ENCODE measurements at places on chromosomes 2 and 18. TPM values are rescaled to one million over a fixed set of nuclear protein-coding genes. Genes with fewer than 3 reads are reported as not detected.
A peak's percentile ranks its signal among the peaks of the same experiment; 100 is the strongest.

DNA sequence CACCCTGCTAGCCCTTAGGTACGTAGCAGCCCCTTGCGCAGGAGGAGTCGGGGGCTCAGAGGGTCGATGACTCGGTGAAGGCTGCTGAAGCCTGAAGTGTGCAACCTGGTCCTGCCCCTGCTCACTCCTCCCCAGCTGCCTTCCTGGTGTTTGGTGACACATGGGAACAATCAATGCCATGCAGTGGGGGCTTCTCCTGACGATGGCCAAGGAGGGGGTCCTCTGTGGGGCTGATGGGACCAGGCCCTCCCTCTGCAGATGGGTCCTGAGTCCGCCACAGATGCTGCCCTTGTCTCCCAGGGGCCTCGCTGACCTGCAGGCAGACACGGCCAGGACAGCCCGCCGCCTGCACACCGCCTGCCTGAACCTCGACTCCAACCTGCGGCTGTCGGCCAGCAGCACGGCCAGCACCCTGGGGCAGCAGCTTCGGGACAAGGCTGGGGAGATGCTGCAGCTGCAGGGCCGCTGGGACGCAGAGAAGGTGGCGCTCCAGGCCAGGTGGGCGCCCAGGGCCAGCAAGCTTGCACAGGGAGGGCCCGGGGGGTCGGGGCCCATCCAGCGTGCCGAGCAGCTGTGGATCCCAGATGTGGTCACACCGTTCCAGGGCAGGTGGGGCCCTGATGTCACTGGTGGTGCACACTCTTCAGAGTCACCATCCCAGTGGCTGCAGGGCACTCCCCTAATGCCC, 24.6 kb downstream of the CROCC2 start:
- DNase-seq = no peak
- H3K4me1 ChIP-seq = no peaks in the 10 kb centered on the region
- no peaks in the 10 kb centered on the region for H3K27me3 ChIP-seq
- no peaks in the 10 kb centered on the region for H3K36me3 ChIP-seq
- no peak overlapping the region for H3K4me3 ChIP-seq

DNA sequence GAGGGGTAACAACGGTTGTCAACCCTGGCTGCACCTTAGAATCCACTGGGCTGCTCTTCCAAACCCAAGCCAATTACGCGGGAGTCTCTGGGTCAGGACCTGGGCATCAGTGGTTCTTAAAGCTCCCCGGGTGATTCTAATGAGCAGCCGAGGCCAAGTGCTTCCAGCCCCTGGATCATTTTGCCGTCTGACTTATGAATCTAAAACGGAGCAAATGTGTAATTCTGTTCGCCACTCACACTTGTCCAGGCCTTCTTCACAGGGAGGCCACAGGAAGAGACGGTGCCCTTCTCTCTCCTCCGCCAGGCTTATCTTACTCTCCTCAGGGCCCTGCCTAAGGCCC, 78.5 kb downstream of the MCFD2 start:
- H3K4me1 ChIP-seq = no peaks in the 10 kb centered on the region
- no peak overlapping the region for H3K4me3 ChIP-seq
- no peak overlapping the region for H3K27ac ChIP-seq
- DNase-seq = no peak
- H3K27me3 ChIP-seq = no peaks in the 10 kb centered on the region

DNA sequence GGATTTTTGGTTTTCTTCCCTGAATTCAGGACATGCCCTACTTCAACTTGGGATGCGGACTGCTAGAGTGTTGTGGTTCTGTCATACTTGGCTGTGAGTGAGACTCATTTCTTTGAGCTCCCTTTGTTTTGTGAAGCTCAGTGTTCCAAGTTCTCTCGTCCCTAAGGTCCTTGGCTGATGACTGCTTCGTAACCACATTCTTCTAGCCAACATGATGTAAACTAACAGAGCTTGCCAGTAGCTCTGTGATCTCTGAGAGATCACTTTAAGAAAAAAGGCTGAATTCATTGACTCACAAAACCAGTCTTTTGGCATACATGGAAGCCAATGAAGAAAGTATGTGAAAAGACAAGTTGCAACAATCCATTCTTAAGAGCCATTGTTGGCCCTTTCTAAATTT, 96.9 kb upstream of the MSTN start:
- DNase-seq = no peak
- H3K4me1 ChIP-seq = no peaks in the 10 kb centered on the region
- no peak overlapping the region for H3K27ac ChIP-seq
- no peaks in the 10 kb centered on the region for H3K36me3 ChIP-seq
- H3K4me3 ChIP-seq = no peak overlapping the region
- no peaks in the 10 kb centered on the region for H3K27me3 ChIP-seq

- H3K27me3 ChIP-seq = no peaks in the 10 kb centered on the region
- H3K4me3 ChIP-seq = no peak overlapping the region
- no peak overlapping the region for H3K27ac ChIP-seq
Measured at GRCh38 chr2:161708350-161708975, 84.2 kb downstream of the SLC4A10 start.

DNA sequence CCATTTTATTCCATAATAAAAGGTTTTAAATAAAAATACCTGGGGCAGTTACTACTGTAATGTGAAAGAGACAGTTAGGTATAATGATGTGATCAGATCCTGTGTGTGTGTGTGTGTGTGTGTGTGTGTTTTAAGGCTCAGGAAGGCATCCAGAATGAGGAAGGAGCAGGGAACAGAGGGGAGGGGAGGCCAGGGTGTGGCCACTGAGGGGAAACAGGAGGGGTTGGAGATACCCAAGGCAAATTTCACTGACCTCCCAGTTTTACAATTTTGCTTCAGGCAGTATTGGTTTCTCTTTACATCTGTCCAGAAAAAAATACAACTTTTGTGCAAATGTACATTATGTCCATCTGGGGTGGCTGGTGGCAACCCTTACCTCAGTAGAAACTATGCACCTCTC, 163.5 kb upstream of the FBXO11 start:
- no peaks in the 10 kb centered on the region for H3K36me3 ChIP-seq
- no peaks in the 10 kb centered on the region for H3K4me1 ChIP-seq

DNA sequence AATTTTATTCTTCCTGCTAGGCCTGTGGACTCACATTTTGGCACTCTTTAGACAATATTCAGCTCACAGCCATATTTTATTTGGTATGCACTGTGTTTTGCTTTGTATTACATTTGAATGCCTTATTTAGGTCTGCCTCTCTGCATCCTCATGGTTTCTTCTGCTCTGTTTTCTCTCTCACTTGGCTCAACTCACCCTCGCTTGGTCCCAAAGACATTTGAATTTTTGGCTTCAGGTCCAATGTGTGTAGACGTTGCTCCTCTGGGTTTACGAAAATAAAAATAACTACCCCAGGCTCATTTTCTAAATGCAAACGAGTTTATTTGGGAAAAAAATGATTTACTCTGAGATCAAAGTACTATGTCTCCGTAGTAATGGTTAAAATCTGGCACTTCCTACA, 91.1 kb upstream of the REG3A start:
- no peaks in the 10 kb centered on the region for H3K4me1 ChIP-seq
- no peak overlapping the region for H3K4me3 ChIP-seq
- H3K27ac ChIP-seq = no peak overlapping the region
- H3K27me3 ChIP-seq = no peaks in the 10 kb centered on the region

- no peaks in the 10 kb centered on the region for H3K4me1 ChIP-seq
- no peaks in the 10 kb centered on the region for H3K27me3 ChIP-seq
- no peak for DNase-seq
- no peaks in the 10 kb centered on the region for H3K36me3 ChIP-seq
- H3K27ac ChIP-seq = no peak overlapping the region
Measured at GRCh38 chr18:1796636-1797035, 774.7 kb downstream of the METTL4 start.

DNA sequence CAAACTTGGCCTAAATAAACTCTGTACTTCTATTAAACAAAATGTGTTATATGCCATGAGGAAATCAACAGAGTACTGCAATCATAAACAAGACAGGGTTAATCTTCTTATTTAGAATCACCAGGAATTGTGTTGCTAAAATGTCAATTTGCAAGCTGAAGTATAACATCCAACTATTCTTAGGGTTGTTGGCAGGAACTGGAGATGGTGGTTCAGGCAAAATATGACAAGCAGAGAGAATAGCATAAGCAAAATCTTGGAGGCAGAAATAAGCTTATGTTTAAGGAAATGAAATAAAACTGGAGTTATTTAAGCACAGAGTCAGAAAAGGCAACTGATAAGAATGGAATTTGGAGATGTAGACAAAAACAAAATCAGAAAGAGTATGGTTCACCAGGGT, 463.8 kb upstream of the SLC8A1 start:
- no peak for DNase-seq
- H3K27me3 ChIP-seq = no peaks in the 10 kb centered on the region
- no peaks in the 10 kb centered on the region for H3K4me1 ChIP-seq
- no peak overlapping the region for H3K27ac ChIP-seq
- H3K4me3 ChIP-seq = no peak overlapping the region
- H3K36me3 ChIP-seq = no peaks in the 10 kb centered on the region

DNA sequence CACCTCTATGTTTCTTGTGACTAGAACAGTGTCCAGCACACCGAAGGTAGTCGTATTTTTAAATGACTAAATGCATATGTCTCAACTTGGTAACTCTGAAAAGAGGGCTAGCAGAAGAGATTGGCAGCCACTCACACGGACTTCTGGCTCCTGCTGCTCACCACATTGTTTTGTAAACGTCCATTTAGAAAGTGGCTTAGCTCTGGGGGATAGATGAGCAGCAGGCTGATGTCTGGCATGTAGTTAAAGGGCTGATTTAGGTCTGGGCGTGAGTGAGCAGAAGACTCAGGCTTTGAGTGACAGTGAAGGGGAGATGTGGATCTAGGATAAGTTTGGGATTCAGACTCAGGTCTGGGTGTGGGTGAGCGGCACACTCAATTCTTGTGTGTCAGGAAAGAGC, 372.9 kb upstream of the HS6ST1 start:
- no peak overlapping the region for H3K27ac ChIP-seq
- H3K4me1 ChIP-seq = no peaks in the 10 kb centered on the region
- no peaks in the 10 kb centered on the region for H3K36me3 ChIP-seq
- no peak for DNase-seq
- H3K27me3 ChIP-seq = peaks cover 5% of the 10 kb centered on the region

GRCh38 chr2:159459279-159459678, 157.1 kb downstream of the BAZ2B start:
- no peak overlapping the region for H3K4me3 ChIP-seq
- DNase-seq = no peak
- peaks cover 36% of the 10 kb centered on the region for H3K4me1 ChIP-seq

DNA sequence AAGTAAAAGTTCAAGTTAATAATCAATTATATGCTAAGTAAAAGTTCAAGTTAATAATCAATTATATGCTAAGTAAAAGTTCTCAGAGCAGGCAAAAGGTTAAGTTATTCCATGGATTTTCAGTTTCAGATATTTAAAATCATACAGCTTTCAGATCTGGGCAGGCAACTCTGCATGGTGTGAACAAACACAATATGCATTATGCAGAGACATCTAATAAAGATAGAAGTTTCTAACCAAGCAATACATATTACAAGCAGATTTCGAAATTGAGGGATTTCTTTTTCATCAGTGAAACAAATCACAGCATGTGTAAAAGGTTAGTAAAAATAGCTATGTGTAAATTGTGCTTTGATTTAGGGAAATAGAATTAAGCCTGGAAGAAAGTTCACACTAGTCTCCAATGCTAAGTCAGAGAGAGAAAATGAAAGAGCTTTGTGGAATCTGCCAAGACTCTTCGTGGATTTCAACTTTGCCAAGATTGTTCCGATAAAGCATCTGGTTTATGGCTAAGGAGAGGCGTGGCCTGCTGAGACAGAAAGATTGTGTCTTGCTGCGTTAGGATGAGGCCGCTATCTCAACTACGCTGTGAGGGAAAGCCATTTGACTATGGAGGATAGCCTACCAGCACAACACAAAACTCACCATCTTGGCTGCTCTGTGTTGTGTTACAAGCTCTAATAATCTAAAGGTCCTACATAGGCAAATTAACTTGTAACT, 60.1 kb upstream of the SLC16A14 start:
- H3K4me3 ChIP-seq = peak overlapping the region; percentile 3
- no peaks in the 10 kb centered on the region for H3K27me3 ChIP-seq
- H3K4me1 ChIP-seq = peaks cover 49% of the 10 kb centered on the region
- DNase-seq = peak; percentile 11

DNA sequence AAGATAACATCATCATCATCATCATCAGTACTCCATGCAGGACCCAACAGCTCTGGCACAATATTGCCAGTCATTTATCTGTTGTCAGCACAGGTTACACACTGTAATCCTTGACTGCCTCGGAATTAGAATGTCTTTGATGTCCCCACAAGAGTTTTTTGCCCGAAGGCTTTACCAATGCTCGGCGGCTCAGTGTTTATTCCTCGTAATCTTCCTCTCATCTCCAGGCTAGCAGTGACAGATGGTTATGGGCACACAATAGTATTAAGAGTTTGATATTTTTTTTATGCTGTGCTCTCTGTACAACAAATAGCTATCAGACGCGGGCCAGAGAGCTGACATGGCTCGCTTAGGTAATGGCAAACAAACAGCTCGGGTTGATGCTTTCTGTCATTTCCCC, 515.2 kb downstream of the ZEB2 start:
- H3K36me3 ChIP-seq = no peaks in the 10 kb centered on the region
- no peak for DNase-seq
- no peaks in the 10 kb centered on the region for H3K27me3 ChIP-seq
- H3K4me1 ChIP-seq = no peaks in the 10 kb centered on the region

- no peak for DNase-seq
- H3K4me1 ChIP-seq = peaks cover 11% of the 10 kb centered on the region
- no peak overlapping the region for H3K4me3 ChIP-seq
- no peaks in the 10 kb centered on the region for H3K36me3 ChIP-seq
Measured at GRCh38 chr2:177885828-177886466, 186.6 kb downstream of the PDE11A start.

- no peak overlapping the region for H3K4me3 ChIP-seq
- no peaks in the 10 kb centered on the region for H3K27me3 ChIP-seq
- H3K4me1 ChIP-seq = peaks cover 17% of the 10 kb centered on the region
- peaks cover 9% of the 10 kb centered on the region for H3K36me3 ChIP-seq
- DNase-seq = no peak
- no peak overlapping the region for H3K27ac ChIP-seq
Measured at GRCh38 chr2:134391751-134392160, 137.9 kb downstream of the MGAT5 start.

- H3K27me3 ChIP-seq = no peaks in the 10 kb centered on the region
- DNase-seq = no peak
- H3K36me3 ChIP-seq = no peaks in the 10 kb centered on the region
- H3K4me3 ChIP-seq = no peak overlapping the region
- H3K4me1 ChIP-seq = no peaks in the 10 kb centered on the region
Measured at GRCh38 chr2:240620859-240621258, 4.4 kb upstream of the GPR35 start.

ADD2 gene
- total RNA-seq = 2.8 TPM

GALNT5 gene
- total RNA-seq = 0.15 TPM

PRKAG3 gene
- total RNA-seq = 0.09 TPM

FOXD4L1 gene
- total RNA-seq = not detected

LOXHD1 gene
- total RNA-seq = 0.92 TPM

DTNB gene
- 11.1 TPM for total RNA-seq

LCT gene
- total RNA-seq = not detected

CYTIP gene
- total RNA-seq = 1.7 TPM

SPOPL gene
- total RNA-seq = 14.2 TPM
